Chondrocyte (in vitro differentiated cells): ENCODE measurements at places on chromosomes 6 and 20. TPM values are rescaled to one million over a fixed set of nuclear protein-coding genes. Genes with fewer than 3 reads are reported as not detected.

OXT gene
- not detected in 3 replicates for total RNA-seq

- no peak for DNase-seq
These were observed 158.0 kb downstream of the PHF3 start for GRCh38 chr6:63793465-63794137.

GRCh38 chr6:125095580-125096301, 57.8 kb upstream of the TPD52L1 start:
- DNase-seq, result no peak

- DNase-seq, result no peak
These were observed 68.9 kb downstream of the FAM217A start for GRCh38 chr6:4010048-4010447.

GRCh38 chr6:137811916-137812553, 55.0 kb upstream of the TNFAIP3 start:
- DNase-seq, result no peak

DNA sequence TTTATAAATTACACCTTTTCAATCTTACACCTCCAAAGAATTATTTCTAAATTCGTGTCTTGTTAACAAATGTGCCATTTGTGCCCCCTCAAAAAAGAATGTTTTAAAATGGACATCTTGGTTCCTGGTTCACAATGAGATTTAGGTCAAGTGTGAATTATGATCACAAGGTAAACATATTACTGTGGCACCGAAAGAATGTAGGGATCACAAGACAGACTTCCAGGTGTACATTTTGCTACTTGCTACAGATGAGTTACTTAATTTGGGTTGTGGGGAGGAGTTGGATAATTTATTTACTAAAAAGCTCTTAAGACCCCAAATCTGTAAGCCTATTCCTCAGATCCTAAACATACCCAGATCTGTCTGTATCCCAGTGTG, 25.0 kb upstream of the ADTRP start:
- no peak for DNase-seq

DNA sequence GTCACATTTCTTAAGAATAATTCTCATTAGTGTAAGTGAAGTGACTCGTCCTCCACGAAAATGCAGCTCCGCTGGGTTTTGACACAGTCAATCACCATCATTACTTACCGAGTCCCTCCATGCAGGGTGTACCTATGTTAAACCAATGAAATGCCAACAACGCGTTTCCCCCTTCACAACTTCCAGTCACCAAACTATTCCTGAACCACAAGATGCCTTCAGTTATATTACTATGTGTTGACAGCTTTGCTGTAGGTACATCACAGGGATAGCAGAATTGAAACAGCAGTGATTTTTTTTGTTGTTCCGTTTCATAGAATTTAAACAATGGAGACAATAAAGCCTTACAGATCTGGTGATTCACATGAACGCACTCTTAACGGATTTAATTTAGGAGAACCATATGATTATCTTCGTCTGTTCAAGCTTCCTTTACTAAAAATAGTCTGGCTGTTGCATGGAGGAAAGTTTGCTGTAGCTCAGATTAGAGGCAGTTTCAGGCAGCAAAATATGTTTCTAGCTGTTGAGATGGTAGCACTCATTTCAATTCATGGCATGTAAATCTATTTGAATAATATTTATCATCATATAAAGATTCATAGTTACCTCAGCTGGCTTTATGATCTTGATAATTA, 652.8 kb downstream of the PRKN start:
- DNase-seq, result no peak

DNA sequence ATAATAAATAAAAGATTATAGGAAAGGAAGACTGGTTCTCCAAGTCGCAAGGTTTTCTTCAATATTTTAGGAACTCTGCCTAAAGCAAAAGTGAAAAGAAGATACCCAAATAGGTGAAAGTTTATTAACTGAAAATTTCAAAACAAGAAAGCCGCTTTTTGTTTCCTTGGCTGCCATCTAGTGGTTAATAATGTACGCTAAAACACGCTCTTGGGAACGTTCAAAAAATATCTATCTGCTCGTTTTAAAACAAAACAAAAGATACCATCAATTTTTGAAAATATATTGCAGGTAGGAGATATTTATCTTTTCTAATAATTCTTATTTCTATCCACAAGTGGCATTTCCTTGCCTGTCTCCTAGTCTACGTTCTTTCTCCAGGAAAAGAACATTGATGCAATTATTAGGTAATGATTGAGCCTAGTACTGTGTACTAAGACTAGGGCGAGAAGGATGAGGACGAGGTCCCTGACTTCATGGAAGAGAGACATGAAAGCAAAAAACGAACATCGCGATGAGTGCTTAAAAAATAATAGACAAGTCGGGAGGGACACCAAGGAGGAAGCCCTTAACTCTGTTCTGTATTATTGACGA, 97.2 kb downstream of the SPTLC3 start:
- no peak for DNase-seq

GRCh38 chr6:125173341-125174095, 19.9 kb downstream of the TPD52L1 start:
- DNase-seq, result no peak

DNA sequence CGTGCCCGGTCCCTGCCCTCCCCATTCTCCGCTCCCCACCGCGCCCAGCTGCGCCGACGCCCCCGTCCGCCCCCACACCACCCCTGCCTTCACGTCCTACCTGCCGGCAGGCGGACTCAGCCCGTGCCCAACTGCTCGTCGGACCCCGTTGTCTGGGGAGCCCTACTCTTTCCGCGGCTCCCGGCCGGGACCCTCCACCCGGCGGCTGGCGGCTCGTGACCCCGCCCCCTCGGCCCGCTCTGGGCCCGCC, at the start of gene SERAC1:
SERAC1 (minus strand) TSS at position 223 of the 250 bp plus-strand sequence. CDS start 9,899 bp downstream, outside the sequence.
- DNase-seq, result no peak

DNA sequence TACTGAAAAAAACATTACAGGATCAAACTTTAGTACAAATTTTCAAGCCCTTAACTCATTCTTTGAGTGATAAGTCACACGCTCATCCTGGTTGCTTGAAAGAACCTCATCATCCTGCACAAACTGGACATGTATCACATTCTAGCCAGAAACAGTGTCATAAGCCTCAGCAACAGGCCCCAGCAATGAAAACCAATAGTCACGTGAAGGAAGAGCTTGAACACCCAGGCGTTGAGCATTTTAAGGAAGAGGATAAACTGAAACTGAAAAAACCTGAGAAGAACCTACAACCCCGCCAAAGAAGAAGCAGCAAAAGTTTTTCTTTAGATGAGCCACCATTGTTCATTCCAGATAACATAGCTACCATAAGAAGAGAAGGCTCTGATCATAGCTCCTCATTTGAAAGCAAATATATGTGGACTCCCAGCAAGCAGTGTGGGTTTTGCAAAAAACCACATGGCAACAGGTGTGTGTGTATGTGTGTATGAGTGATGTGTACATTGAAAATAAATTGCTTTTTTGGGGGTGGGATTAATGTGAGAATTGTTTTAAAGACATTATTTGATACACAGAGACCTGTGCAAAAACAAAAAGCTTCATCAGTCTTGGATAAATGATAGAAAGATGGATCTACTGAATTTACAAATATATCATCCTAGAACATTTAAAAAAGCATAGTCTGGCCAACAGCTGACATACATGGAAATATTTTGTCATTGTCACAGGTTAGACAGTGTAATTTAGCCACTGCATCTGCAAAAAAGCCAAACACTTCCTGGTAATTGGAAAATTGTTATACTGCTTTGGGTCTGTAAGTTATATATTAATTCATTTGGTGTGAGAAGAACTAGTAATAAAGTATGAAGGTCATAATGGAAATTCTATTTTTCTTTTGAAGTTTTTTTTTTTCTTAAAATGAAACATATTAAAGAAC, 50.1 kb downstream of the PHF3 start:
- no peak for DNase-seq

LY6G6F gene
- total RNA-seq, result not detected in 3 replicates

PACRG gene
- total RNA-seq, result 0.59 to 2.5 TPM (median 1.1 TPM) in 3 replicates

RAET1L gene
- not detected in 3 replicates for total RNA-seq

GRCh38 chr6:144194293-144194810, 44.0 kb downstream of the STX11 start:
- no peak for DNase-seq

IL17F gene
- total RNA-seq, result not detected in 3 replicates

- no peak for DNase-seq
These were observed 4.1 kb downstream of the TMEM239 start for GRCh38 chr20:2820084-2820895.

DNA sequence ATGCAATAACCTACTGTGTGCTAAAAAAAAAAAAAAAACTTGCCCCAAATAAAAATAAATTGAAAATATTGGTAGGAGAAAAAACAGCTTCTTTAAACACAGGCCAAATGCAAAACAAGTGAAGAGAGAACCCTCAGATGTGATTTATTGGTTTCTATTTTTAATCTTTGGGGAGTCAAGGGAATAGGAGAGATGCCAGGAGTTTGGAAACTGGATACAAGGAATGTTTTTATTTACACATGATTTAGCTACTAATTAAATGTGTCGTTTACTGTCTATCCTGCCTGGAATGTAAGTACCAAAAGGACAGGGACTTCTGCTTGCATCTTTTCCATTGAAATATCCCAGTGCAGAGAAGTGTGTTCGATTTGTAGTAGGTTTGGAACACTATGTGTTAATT, 810.7 kb downstream of the MAFB start:
- DNase-seq, result no peak

GRCh38 chr20:25309395-25310267, 61.7 kb downstream of the PYGB start:
- peak; percentile 82 for DNase-seq

- no peak for DNase-seq
These were observed 290.9 kb upstream of the RNF217 start for GRCh38 chr6:124671324-124671723.

PNPLA1 gene
- total RNA-seq, result not detected in 3 replicates

GRCh38 chr6:159935065-159935464, 33.8 kb upstream of the IGF2R start:
- no peak for DNase-seq

GRCh38 chr6:53805725-53806124, 10.9 kb downstream of the LRRC1 start:
- DNase-seq, result no peak

- DNase-seq, result no peak
These were observed 81.5 kb downstream of the BMP2 start for GRCh38 chr20:6848992-6849391.

GRCh38 chr6:166553563-166554271, 32.8 kb downstream of the RAMACL start:
- no peak for DNase-seq

PAK1IP1 gene
- total RNA-seq, result 11.5 to 14.7 TPM (median 11.9 TPM) in 3 replicates

RGS17 gene
- 1.5 to 2.2 TPM (median 1.8 TPM) in 3 replicates for total RNA-seq

C20orf144 gene
- total RNA-seq, result 0.10 to 0.17 TPM in 2 of 3 replicates, not detected in the other

SPINT3 gene
- not detected in 3 replicates for total RNA-seq

GRCh38 chr6:159959165-159959975, 9.5 kb upstream of the IGF2R start:
- DNase-seq, result no peak

DNA sequence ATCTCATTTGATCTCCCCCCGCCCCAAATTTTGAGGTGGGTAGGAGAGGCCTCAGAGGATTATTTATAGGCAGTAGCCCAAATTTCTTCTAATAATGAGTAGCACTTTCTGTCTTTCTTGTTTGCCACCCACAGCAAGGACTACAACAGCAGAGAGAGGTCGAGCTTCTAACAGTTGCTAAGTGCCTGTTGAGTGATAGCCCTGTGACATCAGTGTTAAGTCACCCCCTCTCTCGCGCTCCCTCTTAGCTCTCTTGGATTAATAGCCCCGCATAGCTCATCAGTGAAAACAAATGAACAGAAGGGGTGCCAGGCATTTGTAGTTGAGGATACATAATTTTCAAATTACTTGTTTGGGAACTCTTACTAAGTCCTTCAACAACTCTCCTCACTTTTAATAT, 3.5 kb downstream of the ANKRD60 start:
- no peak for DNase-seq

DNA sequence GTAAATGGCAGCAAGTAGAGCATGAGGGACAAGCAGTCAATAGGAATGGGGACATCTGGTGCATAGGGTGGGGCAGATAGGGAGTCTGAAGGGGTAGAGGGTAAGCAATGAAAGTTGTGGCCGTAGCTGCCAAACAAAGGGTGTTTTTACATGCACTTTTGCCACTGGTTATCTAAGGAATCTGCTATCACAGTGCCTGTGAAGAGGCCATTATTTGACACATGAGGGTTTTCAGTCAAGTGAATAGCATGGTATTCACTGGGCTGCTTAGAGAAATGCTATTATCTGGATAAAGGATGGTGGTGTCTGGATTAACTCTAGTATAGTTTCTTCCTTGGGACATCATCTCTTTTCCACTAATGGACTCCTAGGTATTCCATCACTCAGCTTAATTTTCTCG, 118.2 kb downstream of the CARMIL1 start:
- DNase-seq, result no peak

DNA sequence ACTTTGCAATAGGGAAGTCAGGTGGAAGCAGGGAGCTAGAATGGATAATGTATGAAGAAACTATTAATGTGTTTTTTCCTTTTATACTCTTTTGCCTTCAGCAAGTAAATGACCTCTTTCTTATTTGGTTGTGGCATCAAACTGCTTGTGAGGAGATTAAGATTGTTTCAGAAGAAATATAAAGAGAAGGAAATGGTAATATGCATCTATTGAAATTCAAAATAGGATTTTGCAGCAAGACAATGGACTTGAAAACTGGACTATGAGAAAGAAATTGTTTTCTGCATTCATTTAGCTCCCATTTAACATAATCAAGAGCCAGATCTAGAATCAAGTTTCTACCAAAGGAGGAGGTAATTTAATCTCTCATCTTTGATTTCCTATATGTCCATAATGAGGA, 32.3 kb upstream of the KIFC1 start:
- DNase-seq, result no peak

DNA sequence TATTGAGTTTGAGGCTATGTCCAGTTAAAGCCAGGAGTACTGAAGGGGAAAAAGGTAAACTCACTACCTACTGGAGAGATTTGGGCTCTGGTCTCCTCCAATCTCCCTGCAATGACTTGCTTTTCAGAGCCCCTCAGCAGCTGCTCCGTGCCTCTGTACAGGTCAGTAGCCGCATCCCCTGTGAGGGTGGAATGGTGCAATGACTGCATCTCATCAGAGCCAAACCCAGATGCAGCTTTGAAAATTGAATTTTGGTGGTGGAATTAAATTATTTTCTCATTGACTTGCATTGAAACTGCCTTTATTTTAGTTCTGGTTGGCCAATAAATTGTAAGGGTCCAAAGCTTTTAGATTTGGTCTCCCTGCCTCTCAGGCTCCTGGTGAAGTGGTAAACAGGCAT, 166.7 kb downstream of the DLL1 start:
- no peak for DNase-seq

DNA sequence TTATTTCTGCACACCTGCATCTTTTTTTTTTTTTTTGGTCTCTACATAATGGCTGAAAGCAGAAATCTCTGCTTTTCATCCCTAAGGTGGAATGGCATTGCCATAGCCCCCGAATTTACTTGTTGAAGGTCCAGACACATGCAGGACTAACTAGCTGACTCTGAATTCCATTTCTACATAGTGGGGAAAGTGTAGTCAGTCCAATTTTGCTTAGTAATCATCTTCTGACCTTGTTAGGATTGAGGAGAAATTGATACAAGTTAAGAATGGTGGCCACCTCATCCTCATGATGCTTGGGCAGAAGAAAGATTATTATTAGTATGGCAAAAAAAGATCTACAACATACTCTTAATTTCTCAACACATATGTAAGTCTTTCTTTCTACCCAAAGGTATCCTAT, 16.4 kb upstream of the FAM83B start:
- no peak for DNase-seq
